Fibroblast of mammary gland (primary cell): ENCODE measurements at places on chromosomes 7 and 10.
A peak's percentile ranks its signal among the peaks of the same experiment; 100 is the strongest.

DNA sequence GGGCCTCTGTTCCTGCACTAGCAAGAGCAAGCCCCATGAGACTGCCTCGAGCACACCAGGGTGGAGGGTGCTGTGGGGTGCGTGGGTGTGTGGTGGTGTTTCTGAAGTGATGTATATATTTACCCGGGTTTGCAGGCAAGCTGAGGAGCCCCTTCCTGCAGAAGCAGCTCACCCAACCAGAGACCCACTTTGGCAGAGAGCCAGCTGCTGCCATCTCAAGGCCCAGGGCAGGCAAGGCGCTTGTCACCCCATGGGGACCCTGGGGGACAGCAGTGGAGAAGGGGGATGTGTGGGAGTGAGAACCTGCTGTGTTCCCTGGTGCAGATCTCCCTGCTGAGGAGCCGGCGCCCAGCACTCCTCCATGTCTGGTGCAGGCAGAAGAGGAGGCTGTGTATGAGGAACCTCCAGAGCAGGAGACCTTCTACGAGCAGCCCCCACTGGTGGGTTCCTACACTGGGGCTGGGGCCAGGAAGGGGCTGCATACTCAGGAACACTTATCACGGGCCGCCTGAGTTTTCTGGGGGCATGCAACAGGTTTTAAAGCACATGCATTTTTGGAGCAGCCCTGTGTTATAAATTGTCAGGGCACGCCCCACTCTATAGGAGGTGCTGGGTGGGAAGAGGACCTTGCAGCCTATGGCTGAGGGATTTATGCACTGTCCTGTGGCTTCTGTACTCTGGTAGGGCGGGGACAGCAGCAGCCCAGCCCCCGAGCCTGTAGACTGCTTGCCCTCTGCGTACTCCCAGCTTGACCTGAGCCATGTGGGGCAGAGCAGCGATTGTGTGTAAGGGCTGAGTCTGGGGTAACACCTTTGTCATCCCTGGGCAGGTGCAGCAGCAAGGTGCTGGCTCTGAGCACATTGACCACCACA is 5.9 kb downstream of the PGAM2 start:
- no peak for DNase-seq

DNA sequence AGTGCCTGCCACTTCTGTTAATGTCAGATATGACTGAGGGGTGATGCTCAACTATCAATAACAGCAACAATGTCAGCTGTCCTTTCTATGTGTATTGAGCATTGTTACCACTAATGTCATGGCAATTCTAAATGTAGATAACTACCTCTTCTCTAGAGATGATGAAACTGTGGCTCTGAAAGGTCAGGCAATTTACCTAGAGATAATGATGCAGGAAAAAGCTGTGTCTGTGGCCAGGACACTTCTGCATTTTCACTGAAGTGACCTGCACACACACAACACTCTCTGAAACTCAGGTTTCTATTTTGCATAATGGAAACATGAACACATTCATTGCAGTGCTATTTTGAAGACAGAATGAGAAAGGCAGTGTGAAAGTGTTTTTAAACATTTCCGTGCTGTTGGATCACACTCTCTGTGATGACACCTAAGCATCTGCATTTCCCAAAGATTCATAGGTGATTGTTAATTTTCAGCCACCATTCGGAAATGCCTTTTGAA is 148.2 kb downstream of the KCND2 start:
- no peak for DNase-seq

DNA sequence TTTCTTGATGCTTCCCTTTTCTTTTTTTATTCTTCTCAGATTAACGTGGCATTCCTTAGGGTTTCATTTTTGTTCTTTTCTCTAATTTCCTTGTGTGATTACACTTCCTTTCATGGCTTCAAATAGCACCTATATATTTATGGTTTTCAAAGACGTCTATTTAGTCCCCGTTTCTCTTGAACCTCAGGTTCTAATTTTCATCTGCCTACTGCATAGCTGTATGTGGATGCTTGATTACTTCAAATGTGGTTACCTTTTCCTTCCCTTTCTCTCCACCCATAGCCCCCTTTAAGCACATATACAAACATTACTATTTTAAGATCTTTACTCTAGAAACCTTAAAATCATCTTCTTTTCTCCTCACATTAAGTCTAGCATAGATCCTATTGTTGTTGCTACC is 2.4 kb downstream of the TPST1 start:
- DNase-seq = no peak

GRCh38 chr7:116395141-116395791 is 104.3 kb upstream of the CAV2 start:
- peak; percentile 90 for DNase-seq

DNA sequence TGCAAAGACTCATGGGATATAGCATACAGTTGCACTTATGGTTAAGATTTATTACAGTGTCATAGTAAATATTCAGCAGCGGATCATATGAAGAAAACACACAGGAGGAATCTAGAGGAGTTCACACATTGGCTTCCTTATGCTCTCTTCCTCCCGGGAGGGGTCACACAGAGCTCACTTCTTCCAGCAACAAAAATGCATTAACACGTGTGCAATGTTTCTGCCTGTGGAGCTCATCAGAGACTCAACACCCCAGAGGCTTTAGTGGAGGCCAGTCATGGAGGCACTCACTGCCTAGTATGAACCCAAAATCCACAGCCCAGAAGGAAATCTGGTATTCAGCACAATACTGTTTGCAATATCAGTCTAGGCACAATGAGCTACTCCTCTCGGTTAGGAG is 202.8 kb upstream of the PRSS1 start:
- DNase-seq = no peak

DNA sequence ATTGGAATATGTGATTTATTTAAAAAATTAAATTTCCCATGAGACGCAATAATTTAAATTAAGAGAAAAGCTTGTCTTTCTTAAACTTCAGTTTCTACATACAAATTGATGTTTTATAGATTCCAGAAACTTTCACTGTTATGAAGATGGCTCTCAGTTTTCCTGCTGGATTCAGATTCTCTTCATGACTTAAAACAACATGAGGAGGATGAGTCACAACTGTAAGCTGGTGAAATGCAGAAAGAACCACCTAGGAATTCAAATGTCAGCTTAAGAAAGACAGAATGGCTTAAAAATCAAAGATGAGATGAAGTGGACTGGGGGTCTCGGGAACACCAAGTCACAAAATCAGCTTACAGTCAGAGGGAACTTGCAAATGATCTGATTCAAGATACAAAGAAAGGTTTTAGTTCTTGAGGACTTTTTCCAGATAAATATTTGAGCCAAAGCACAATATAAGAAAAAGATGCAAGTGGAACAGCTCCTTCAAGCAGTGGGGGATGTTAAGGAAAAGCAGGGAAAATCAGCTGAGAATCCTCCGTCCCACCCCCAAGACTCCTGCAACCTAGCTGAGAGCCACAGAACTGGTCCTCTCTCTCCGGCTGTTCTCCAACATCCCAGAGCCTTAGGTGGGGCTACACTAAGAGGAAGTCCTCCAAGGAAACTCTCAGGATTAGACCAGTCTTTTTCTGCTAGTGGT is 279.8 kb downstream of the KCNMA1 start:
- peak; percentile 81 for DNase-seq
